Fibroblast of skin of right biceps (primary cell): ENCODE measurements at places on chromosomes 1 and 21.

GRCh38 chr1:59290193-59290949 is 6.5 kb upstream of the FGGY start:
- peak; percentile 54 for DNase-seq

- DNase-seq, result no peak
Measured at GRCh38 chr1:96080925-96081324, 640.7 kb upstream of the PTBP2 start.

DNA sequence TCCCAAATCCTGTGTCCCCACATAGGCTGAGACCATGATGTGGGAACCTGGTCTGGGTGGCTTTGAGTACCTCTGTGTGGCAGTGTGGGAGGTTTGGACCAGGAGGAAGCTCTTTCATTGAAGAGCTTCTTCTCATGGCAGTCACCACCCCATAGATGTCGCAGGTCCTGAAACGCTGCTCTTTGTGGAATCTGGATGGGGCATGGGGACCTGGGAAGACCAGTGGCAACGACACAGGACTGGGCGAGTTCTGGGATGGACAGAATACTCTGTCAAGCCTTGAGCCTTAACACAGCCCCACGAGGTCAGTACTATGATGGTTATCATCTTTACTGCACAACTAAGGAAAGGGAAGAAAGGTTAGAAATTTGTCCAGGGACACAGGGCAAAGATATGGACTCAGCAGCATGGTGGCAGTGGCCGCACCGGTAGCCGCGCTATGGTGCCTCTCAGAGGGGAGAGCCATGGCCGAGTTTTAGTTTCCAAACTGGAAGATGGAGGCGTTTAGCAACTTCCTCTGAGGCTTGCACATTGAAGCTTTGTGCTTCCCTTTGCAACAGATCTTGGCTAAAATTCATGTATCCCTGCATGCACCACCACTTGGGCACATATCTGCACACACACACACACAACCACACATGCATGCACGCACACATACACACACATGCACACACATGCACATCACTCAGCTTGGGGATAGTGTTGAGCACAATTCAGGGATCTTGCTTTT is 117.7 kb upstream of the C1orf174 start:
- no peak for DNase-seq

GRCh38 chr1:6497215-6497866 is 5.9 kb upstream of the PLEKHG5 start:
- DNase-seq, result peak; percentile 51

DNA sequence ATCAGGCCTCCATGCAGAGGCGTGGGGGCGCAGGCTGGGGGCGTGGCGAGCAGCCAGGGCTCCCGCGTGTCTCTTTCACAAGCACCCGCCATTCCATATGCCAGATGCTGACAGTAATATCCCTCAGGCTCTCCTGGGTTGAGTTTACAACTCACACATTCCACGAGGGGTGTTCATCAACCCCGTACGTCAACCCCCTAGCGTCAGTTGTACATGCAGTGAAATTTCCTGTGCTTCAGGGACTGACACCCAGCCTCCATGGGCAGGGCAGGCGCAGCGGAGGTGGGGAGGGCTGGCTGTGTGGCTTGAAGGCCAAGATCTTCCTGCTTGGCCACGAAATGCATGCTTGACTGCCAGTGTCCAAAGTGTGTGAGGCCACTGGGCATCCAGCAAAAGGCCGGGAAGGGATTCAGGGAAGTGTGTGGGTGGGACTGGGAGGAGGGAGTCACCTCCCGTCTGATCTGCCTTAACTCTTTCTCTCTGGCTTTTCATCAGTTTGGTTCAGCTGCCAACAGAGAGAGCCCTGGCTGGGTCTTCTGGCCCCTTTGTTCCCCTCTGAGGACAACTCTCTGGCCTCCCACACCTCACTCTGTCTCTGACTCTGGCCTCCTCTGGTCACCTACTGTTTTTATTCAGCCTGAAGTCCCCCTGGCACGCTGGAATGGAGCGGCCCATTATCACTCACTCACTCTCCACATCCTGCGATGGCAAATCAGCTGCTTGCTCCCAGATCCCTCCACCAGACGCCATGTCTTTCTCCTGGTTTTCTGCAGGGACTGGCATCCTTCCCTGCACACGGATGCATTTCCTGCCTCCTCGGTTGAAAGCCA is 33.8 kb downstream of the CLIC6 start:
- peak; percentile 90 for DNase-seq

DNA sequence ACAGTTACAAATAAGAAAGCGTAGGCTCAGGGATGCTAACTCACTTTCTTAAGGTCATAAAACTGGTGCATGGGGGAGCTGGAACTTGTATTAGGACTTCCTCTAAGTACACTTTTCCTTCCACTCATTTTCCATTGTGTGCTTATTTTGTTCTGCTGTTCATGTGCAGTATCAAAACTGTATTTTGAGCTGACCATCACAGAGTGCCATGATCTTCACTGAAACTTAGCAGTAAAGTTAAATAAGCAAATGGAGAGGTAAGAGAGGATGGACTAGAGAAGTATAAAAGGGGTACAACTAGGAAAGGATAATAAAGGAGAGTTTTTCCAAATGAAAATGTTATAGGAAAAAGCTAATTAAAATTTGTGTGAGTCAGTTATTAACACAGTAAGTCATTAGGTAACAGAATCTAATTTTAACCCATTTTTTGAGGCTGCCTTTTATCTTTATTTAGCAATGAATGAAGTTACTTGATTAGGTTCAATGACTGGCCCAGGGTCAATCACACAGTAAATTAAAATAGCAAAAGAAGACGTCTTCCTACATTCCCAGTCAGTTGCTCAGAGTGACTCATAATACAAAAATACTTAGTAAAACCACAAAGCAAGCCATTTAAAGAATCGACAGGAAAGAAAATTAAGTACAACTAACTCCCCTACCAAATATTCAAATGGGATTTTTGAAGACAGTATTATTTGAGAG is 165.8 kb upstream of the C1orf105 start:
- DNase-seq, result peak; percentile 96

- DNase-seq, result no peak
Measured at GRCh38 chr1:246078888-246079252, 428.2 kb downstream of the SMYD3 start.

- DNase-seq, result no peak
Measured at GRCh38 chr1:229169399-229169798, 101.5 kb upstream of the RAB4A start.

GRCh38 chr1:92478393-92478792 is 8.3 kb downstream of the GFI1 start:
- no peak for DNase-seq

DNA sequence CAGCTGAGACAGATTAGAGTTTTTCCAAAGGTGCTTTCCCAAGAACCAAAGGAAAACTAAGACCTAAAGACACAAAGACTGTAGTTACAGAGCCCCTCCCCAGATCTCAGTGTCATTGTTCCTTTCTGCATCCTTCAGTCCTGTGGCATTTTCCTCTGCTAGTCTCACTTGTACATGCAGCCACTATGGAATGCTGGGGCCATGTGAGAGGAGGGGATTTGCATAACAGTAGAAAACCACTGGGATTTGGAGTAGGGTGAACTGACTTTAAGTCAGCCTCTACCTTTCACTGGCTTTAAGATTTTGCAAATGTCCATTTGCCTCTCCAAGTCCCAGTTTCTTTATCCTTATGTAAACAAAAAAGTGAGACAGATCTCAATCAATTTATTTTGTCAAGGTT is 119.4 kb upstream of the F3 start:
- peak; percentile 47 for DNase-seq

GRCh38 chr1:60103186-60103585 is 29.6 kb upstream of the C1orf87 start:
- no peak for DNase-seq

- no peak for DNase-seq
Measured at GRCh38 chr1:44949286-44949685, 37.1 kb downstream of the EIF2B3 start.

- DNase-seq, result no peak
Measured at GRCh38 chr1:234932511-234933430, 195.9 kb downstream of the TOMM20 start.

- no peak for DNase-seq
Measured at GRCh38 chr1:165468253-165468652, 23.3 kb upstream of the RXRG start.

- DNase-seq, result peak; percentile 15
Measured at GRCh38 chr1:22332795-22333499, 118.7 kb upstream of the ZBTB40 start.

DNA sequence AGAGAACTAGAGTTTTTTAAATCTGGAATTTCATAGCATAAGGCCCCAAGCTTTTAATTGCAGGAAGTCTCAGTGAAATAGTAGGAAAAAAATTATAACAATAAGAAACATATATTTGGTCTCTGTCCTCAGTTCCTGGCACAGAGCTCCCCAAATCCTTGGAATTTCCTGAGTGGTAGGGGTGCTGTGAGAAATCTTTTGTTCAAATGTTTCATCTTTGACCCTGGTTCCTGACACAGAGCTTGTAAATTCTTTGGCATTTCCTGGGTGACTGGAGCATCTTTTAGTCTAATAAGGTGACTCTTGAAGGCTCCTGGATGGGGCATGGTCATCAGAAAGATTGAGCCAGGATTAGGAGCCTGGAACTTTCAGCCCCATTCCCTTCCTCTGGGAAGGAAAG is 225.7 kb upstream of the AJAP1 start:
- DNase-seq, result no peak

GRCh38 chr1:26724926-26725325 is 29.1 kb downstream of the ARID1A start:
- no peak for DNase-seq

DNA sequence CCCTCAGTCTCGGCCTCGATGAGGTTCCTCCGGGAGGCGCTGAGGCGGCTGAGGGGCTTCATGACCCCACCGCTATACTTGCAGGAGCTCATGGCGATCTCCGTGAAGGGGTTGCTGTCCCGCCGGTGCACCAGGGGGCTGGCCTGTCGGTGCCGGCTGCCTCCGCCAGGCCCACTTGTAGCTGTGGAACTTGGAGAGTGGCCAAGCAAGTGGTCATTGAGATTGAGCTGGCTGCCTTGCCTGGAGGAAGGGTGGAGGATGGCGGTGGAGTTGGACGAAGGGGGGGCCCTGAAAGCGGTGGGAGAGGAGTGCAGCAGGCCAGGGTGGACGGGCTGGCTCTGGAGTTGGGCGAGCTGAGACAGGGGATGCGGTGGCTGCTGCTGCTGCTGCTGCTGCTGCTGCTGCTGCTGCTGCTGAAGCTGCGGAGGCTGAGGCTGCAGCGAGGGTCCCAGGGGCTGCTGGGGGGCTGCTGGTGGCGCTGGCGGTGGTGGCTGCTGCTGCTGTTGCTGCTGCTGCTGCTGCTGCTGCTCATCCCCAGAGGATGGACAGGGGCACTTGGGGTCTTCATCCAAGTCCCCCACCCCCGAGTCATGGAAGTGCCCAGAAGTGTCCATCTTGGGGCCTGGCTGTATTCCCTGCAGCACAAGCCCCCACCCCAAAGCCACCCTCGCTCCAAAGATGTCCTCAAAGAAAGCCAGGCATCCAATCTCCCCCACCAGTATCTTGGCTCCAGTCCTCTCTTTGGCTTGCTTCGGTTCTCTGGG is 548 bp downstream of the KCNN3 start:
- DNase-seq, result peak; percentile 41

- no peak for DNase-seq
Measured at GRCh38 chr1:96997717-96998116, 276.1 kb downstream of the PTBP2 start.

- peak; percentile 85 for DNase-seq
Measured at GRCh38 chr1:71307451-71307850, 226.6 kb upstream of the ZRANB2 start.

GRCh38 chr1:204092632-204093420 is 19.9 kb downstream of the SOX13 start:
- DNase-seq, result no peak

DNA sequence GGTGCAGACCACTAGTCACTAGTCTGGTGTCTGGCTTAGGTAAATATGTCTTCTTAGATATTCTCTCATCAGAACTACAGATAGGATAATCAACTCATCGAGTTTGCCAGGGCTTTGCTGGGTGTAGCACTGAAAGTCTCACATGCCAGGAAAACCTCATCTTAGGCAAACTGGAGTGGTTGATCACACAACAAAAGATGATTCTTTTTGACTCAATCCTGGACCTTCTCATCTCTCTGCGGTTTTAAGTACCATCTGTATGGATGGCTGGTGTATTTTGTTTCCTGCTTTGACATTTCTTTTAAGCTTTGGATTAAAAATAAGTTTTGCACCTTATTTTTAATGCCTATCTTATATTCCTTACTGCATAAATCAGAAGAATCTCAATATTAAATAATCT is 11.3 kb downstream of the GBP2 start:
- DNase-seq, result no peak

GRCh38 chr1:30472526-30472925 is 250.9 kb downstream of the MATN1 start:
- no peak for DNase-seq

- DNase-seq, result peak; percentile 51
Measured at GRCh38 chr1:162627662-162628296, 4.5 kb upstream of the DDR2 start.

DNA sequence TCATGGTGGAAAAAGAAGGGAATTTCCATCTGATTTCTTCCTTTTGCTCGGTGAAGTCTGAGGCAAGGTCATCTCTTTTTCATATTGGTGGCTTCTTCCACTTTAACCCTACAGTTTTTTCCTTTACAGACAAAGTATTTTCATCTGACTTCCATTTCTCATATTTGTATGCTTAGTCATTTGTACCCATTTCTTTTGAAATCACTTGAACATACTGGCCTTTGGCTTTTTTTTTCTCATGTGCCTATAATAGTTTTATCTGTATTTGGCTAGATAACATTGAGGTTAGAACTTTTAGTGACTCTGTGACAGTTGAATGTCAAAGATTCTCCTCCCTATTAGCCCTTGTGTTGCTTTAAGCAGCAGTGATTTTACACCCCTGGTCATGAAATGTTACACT is 27.7 kb downstream of the IL12RB2 start:
- no peak for DNase-seq

DNA sequence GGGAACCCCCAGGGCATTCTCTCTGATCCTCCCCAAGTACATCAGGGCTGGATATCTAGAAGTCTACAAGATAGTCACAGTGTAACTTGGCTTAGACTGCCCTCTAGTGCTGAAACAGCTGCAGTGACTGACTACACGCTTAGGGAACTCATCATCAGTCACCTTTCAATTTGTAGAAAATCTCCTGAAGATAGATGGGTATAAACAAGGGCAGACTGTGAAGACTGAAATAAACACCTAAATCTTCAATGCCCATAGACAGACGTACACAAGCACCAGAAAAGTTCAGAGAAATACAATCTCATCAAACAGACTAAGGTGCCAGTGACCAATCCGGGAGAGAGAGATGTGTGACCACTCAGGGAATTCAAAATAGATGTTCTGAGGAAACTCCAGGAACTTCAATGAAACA is 46.6 kb downstream of the PACC1 start:
- peak; percentile 70 for DNase-seq

GRCh38 chr1:151055581-151055980 is 3.8 kb downstream of the CDC42SE1 start:
- no peak for DNase-seq

- DNase-seq, result peak; percentile 55
Measured at GRCh38 chr1:148362626-148363438, 120.3 kb downstream of the PPIAL4G start.

- DNase-seq, result no peak
Measured at GRCh38 chr1:14294860-14295536, 303.5 kb upstream of the KAZN start.

- no peak for DNase-seq
Measured at GRCh38 chr1:47766832-47767740, 230.1 kb downstream of the TRABD2B start.

GRCh38 chr1:204094313-204094729 is 21.4 kb downstream of the SOX13 start:
- DNase-seq, result peak; percentile 14

- DNase-seq, result no peak
Measured at GRCh38 chr1:189027512-189027911, 1450.2 kb downstream of the BRINP3 start.

GRCh38 chr1:77594366-77595112 is 87.9 kb downstream of the ZZZ3 start:
- DNase-seq, result no peak
